ENCODE measurements at places on chromosomes 4 and X. TPM values are rescaled to one million over a fixed set of nuclear protein-coding genes. Genes with fewer than 3 reads are reported as not detected.

GRCh38 chr4:2236944-2237666, 4.8 kb downstream of the HAUS3 start:
- no peak for DNase-seq
- H3K36me3 ChIP-seq: peaks cover 20% of the 10 kb centered on the region
- no peak overlapping the region for H3K27ac ChIP-seq
- peaks cover 39% of the 10 kb centered on the region for H3K4me1 ChIP-seq
- no peak overlapping the region for H3K4me3 ChIP-seq
- no peaks in the 10 kb centered on the region for H3K27me3 ChIP-seq

The PAGE4 gene
- total RNA-seq: not detected

The CT55 gene
- not detected for total RNA-seq

The PPARGC1A gene
- total RNA-seq: not detected

- H3K36me3 ChIP-seq: peaks cover 63% of the 10 kb centered on the region
- no peak overlapping the region for H3K4me3 ChIP-seq
- H3K27me3 ChIP-seq: no peaks in the 10 kb centered on the region
- no peaks in the 10 kb centered on the region for H3K4me1 ChIP-seq
- no peak overlapping the region for H3K27ac ChIP-seq
These were observed 12.7 kb upstream of the GCNA start for GRCh38 chrX:71565474-71566041.

GRCh38 chrX:31893525-31893924, 821.7 kb upstream of the FTHL17 start:
- DNase-seq: no peak
- no peak overlapping the region for H3K27ac ChIP-seq
